Activated T-helper 1 cell treated with anti-CD3 and anti-CD28 coated beads, Interleukin-2, amount 50 U/mL, for 16 hours (primary cell): ENCODE measurements at places on chromosomes 3 and 15.

DNA sequence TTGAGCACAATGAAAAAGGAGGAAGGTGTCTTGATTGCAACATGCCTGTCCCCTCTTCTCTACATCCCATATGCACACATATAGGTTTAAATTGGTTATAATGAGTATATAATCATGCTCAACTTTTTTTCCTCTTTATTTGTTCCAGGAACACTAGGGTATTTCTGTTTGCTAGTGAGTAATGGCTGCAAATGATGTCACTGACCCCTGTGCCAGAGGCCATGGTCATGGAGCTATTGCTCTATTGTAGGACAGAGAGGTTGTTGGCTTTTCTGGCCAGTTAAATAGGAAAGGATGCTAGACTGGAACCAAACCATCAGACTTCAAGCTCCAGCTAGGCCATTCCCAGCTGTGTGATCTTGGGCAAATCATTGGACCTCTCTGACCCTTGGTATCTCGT lies 9.6 kb downstream of the ARHGEF3 start:
- no peak for DNase-seq

DNA sequence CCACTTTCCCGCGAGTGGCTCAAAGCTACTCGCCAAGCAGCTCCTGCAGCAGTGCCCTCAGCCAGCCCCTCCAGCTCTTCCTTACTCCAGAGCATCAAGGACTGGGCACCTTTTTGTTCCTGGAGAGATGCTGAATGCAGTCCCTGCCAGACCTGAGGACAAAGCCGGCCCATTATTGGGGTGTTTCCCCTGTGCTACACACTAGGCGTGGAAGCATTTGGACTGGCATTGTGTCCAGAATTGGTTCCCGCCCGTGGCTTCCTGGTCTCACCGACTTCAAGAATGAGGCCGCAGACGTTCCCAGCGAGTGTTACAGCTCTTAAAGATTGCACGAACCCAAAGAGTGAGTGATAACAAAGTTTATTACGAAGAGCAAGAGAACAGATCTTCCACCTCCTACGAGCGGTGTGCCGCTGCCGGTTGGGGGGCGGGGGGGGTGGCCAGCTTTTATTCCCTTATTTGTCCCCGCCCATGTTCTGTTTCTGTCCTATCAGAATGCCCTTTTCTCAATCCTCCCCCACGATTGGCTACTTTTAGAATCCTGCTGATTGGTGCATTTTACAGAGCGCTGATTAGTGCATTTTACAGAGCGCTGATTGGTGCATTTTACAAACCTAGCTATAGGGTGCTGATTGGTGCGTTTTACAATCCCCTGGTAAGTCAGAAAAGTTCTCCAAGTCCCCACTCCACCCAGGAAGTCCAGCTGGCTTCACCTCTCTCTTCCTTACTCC lies 62.4 kb downstream of the NSMCE3 start:
- no peak for DNase-seq

DNA sequence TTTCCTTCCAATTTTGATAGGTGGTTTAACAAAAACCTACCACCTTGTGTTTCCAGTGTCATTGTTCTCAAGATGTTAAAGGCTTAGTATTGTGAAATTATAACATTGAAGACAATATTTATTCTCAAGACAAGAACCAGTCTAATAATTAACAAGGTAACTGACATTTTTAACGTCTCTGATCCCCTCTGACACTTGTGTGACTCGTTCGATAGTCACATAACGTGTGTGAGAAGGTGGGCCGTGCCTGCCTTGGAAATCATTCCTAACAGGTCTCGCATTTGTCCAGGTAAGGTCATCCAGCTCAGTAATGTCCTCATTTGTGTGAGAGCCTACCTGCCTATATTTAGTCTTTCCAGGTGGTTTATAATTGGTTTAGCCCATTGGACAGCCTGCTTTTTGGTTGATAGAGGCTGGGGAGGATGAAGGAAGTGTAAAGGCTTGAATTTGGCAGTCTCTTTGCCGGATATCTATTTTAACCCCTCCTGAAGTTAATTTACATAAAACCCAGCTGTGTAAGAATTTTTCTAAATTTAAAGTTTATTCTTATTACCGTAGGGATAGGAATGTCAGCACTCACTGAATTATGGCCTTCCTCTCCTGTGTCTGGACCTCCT lies 94.4 kb downstream of the AKAP13 start:
- no peak for DNase-seq

DNA sequence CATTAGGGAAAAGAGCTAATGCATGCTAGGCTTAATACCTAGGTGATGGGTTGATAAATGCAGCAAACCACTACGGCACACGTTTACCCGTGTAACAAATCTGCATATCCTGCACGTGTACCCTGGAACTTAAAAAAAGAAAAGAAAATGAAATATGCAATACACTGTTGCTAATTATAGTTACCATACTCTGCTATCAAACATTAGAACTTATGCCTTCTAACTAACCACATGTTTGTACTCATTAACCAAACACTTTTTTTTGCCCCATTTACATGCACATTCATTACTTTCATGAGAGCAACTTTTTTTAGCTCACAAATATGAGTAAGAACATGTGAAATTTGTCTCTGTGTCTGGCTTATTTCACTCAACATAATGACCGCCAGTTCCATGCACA lies 253.1 kb downstream of the CGGBP1 start:
- DNase-seq: no peak

DNA sequence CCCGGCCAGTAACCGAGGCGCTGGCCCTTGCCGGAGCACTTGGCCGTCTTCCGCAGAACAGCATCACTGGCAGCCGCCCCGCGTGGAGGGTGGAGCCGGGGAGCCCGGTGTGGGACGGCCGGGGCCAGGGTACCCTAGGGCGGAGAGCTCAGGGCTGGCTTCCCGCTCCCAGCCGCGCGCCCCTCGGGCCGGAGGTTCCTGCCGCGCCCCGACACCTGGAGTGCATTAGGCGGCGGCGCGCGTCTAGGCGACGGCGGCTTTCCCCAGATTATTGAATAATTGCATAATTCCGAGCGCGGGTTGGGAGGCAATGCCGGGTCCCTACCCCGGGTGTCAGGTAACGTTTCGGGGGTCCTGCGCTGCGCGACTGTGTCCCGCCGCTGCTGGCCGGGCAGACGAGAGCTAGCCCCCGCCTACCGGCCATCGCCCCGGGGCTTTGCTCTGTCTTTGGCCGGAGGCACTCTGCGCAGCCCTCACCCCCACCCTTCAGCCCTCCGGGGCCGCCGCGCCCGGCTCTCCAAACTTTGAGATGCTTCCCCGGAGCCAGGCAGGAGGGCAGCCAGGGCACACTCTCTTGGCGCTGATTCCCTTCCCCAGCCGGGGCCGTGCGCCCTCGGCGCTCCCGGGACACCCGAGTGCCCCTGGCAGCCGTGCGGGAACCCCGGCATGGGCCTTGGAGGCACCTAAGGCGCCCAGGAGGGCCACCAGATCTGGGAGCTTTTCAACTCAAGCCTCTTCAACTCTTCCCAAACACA lies 749 bp downstream of the ITGA11 start:
- DNase-seq: no peak

GRCh38 chr3:175704366-175705055 lies 845.4 kb downstream of the NAALADL2 start:
- no peak for DNase-seq

- no peak for DNase-seq
These were observed 128.8 kb downstream of the MITF start for GRCh38 chr3:69867941-69868505.

DNA sequence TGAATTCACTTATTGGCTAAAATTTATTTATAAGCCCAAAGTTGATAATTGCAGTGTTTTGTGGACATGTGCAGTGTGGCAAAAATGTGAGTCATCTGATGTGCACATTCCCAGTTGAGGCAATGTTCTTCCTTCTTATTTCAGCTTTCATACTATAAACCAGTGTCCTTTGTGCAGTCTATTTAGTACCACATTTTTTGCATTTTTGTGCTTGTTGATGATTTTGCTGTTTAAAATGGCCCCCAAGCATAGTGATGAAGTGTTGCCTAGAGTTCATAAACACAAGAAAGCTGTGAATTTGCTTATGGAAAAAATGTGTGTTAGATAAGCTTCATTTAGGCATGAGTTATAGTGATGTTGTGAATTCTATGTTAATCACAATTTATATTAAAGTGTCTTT lies 19.4 kb upstream of the IL20RB start:
- no peak for DNase-seq

DNA sequence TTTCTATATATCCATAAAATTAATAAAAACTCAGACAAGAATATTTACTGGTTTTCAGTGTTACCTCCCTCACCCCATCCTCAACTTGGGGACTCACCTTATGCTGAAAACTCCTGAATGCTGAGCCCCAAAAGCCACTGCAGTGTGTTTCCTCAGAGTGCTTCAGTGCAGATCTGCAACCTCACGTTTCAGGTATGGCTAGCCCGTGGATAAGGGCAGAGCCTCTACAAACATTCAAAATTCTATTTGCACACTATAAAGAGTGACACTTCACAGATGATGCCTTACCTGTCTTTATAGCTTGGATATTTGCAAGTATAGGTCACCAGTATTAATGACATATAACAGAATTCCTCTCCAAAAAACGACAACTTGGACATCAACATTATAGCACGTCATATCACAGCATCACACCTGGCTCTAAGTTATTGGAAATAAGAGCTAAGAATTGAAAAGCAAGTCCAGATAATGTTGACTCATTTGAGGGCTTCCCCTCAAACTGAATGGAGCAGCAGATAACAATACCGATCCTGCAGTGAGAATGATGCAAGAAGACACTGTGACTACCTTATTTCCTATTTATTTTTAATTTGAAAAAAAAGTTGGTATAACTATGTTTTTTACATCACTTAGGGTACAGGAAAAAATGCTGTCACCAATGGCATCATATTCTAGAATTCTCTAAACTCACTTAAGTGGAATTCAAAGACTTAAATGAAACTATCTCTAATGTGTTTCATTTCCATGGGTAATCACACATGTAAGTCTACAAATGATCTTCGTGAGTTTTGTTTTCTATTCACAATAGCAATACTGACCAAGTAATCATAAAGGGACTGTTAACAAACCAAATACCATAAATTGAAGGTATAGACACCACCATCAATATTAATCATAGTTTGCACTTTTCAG lies 40.7 kb upstream of the RSL24D1 start:
- DNase-seq: no peak

GRCh38 chr3:152574461-152575079 lies 260.4 kb upstream of the P2RY1 start:
- DNase-seq: no peak

GRCh38 chr15:66657185-66658020 lies 44.6 kb upstream of the SMAD6 start:
- DNase-seq: no peak

DNA sequence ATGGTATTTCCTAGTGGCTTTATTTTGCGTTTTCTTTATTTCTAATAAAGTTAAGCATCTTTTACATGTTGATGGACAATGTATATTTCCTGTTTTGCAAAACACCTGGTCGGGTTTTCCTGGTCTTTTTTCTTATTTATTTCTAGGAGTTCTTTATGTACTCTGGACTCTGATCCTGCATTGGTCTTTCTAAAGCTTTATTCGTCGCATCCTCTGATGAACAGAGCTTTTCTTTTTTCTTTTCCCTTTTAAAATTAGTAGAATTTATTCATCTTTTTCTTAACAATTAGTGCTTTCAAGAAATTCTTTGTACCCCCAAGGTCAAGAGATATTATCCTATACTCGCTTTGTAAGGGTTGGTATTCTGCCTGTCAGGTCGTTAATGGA lies 32.2 kb downstream of the ZDHHC19 start:
- no peak for DNase-seq

- DNase-seq: no peak
These were observed 4.0 kb downstream of the RAB11A start for GRCh38 chr15:65873256-65873655.

DNA sequence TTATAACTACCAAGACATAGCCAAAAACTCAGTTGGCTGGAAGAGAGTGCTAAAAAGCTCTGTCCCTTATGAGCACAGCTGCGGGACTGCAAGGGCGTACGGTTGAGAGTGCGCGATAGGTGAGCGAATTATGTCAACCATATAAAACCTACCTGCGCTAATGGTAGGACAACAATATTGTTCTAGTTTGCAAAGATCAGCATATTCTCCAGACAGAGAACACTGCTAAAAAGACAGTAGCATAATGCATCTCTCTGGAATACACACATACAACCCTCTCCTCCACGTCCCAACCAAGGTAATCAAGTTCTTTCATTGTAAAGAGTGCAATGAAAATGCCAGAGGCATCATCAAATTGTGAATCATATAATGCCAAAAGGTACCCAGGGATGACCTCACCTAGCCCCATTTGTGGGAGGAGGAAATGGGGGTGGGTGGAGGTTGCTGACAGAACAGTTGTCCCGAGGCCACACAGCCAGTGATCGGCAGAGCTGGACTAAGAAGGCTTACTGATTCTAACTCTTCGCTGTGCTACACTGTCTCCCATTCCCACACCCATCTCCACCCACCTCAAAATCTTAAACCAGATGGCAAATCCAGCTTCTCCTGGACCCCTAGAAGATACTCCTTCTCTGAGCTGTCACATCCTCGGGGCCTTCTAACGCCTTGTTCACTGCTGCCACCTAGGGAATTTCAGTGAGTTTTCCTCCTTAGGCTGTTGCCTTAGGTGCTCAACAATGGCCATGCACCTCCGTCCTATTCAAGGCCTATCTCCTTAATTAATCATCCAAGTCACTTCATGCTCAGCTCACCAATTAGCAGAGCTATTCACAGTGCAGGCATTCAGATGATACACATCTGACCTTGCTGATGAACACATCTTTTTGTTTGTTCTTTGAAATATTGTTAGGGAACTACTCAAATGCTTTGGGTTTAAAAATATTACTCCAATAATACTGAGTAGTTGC lies 60.7 kb downstream of the RPL22L1 start:
- no peak for DNase-seq

DNA sequence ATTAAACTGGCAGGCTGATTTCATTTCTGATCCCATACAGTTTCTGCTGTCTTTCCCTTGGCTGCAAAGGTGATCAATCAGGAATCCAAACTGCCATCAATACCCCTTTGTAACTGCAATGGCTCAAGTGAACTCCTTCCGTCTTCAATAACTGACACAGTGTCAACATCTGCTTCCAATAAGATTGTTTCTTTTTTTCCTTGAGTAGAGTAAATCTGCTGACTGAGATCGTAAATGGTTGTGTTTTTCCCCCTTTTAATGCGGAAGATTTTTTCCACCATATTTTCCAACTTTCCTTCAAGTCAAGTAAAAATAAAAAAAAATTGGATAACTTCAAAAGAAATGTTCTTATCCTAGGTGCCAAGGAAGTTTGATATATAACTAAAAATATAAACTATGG lies 48.7 kb downstream of the VGLL3 start:
- DNase-seq: no peak

GRCh38 chr3:170764017-170764416 lies 106.0 kb downstream of the RPL22L1 start:
- no peak for DNase-seq

- DNase-seq: no peak
These were observed 1082.2 kb downstream of the NAALADL2 start for GRCh38 chr3:175941352-175941751.
